ENCODE measurements at places on chromosomes 12 and 14.

DNA sequence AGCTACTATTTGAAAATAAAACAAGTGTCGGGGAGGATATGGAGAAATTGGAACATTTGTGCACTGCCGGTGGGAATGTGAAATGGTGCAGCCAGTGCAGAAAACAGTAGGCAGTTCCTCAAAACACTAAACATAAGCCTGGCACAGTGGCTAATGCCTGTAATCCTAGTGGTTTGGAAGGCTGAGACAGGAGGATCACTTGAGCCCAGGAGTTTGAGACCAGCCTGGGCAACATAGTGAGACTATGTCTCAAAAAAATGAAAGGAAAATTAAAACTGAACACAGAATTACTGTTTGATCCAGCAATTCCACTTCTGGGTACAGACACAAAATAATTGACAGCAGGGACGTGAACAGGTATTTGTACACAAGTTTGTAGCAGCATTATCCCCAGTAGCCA, 12.6 kb downstream of the SIVA1 start:
- DNase-seq, result no peak

DNA sequence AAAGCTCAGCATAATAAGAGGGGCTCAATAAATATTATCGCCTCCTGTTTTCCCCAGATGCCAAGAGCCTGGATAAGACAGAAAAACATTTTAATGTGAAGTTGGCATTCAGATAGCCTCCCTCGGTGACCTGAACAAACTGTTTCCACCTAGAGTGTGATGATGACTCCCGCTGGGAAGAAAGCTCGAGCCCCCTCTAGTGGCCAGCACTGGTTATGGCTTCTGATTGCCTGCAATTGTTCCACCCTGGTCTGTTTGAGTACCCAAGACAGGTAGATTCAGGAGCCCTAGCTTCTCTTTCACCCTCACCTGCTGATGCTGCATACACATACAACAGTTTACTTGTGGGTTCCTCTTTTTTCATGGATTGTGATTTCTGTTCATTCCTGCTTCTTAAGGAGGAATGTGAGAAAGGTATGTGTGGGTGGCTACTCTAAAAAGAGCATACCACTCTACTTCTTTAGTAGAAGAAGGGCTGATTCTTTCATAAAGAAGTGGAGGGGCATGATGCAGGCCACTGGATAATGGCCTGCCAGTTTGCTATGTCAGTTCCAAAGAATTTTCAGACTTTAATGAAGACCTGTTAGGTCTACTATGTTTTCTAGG, 6.4 kb downstream of the ERG28 start:
- DNase-seq, result peak; percentile 52

GRCh38 chr12:22624548-22624869, 462 bp upstream of the ETNK1 start:
- DNase-seq, result no peak

DNA sequence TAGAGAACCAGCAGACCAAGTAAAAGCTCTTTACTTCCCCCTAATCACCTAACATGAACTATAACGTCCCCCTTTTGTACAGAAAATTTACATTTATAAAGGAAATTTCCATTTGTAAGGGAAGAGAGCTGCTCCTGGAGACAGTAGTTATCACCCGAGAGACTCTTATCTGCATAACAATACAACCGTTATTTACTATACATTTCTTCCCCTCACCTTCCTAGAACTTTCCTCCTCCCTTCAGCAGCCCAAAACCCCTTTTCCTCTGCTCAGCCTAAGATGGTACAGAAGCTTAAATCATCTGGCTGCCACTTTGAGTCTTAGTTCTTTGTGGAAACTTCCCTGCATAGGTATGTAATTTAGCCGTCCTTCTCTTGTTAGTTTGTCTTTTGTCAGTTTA, 40.4 kb upstream of the ETV6 start:
- no peak for DNase-seq

DNA sequence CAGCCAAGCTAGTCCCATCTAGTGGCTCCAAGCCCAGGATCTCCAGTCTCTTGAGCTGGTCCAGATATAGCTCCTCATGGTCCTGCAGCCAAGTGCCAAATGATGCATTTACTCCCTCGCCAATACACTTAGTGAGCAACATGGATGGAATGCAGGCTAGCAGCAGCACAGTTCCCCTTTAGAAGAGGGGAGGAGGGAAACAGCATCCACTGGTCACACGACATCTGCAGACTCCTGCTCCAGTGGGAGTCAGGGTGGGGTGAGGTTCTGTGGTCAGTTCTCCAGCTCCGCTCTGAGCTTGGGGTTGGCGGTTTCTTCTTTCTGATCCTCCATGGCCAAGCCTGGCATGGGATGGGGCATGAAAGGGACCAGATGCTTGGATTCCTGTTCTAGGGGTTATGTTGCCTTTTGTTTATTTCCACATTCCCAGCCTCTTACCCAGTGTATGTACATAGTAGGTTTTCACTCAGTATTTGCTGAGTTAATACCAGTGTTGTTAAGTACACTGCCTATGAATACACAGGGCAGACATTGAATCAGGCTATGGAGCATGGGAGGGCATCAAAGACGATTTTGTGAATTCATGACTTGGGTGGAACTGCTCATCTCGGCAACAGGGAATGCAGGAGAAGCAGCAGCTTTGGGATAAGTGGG, 57.3 kb downstream of the GALNT16 start:
- DNase-seq, result peak; percentile 96

DNA sequence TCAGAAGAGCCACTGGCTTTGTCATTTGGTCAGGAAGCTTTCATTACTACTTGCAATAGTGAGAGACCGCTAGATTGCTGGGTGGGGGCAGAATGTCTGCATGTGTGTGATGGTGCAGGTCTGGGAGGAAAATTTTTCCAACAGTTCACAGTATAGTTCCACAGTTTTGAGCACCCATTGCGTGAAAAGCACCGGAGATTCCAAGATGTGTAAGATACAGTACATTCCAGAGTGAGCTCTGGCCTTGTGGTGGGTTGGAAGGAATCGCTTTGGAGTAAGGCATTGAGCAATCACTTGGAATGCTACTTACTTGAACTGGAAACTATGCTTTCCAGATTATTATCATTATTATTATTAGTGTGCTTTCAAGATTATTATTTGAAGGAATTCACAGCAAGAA, 47.6 kb upstream of the FRMD6 start:
- peak; percentile 91 for DNase-seq

- DNase-seq, result no peak
These were observed 19.3 kb downstream of the ZNF664 start for GRCh38 chr12:123992118-123992825.

DNA sequence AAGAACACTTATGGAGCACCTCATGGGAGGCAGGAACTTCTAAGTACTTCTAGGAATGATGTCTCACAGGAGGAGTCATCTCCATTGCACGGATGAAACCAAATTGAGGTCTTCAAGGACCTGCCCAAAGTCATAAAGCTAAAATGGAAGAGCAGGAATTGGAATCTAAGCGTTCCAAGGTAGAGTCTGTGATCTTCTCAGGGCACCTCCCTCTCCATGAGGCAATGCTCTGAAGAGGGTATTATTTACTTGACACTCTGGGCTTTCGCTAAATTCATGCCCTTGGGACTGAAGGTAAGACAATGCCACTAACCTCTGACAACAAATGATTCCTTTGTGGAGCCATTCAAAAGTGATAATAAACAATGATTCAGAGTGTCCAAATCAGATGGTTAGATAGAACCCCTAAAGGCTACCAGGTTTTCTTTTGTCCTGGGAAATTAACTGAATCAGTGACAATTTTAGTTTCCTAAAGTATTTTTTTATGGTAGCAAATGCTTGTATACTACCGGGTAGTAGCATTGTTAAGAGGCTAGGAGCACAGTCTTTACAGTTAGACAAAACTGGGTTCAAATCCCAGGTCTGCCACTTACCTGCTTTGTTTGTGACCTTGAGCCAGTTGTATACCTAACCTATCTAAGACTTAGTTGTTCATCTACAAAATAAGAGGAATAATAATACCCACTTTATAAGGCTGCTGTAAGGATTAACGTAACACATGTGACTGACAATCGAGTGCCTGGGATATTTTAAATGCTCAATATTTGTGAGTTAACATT, 12.3 kb downstream of the HMGA2 start:
- no peak for DNase-seq

GRCh38 chr12:92628476-92628875, 74.3 kb upstream of the PLEKHG7 start:
- DNase-seq, result peak; percentile 39

GRCh38 chr12:102016472-102016871, 45.3 kb downstream of the WASHC3 start:
- no peak for DNase-seq

DNA sequence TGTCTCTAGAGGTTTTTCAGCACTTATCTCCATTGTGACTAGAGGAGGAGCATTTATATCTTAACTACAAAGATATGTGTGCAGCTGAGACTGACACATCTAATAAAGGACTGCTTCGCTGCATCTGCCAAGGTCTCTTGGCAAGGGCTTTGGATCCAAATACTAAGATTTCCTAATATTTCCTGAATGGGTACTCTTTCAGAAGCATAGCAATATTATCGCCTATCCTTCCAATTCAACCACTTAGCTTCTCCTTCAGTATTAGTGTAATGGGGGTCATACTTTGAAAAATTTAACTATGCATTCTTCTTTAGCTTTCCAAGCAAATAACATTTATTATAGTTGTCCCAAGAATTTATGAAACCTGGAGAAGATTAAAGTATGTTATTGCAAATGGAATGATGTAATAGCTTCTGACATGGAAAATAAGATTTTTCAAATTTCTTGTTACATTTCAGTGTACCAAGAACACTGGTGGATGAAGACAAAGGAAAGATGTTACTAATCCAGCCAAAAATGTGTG, 243.0 kb upstream of the PDE3A start:
- peak; percentile 13 for DNase-seq

- no peak for DNase-seq
These were observed 2.7 kb downstream of the FAIM2 start for GRCh38 chr12:49901026-49901425.

DNA sequence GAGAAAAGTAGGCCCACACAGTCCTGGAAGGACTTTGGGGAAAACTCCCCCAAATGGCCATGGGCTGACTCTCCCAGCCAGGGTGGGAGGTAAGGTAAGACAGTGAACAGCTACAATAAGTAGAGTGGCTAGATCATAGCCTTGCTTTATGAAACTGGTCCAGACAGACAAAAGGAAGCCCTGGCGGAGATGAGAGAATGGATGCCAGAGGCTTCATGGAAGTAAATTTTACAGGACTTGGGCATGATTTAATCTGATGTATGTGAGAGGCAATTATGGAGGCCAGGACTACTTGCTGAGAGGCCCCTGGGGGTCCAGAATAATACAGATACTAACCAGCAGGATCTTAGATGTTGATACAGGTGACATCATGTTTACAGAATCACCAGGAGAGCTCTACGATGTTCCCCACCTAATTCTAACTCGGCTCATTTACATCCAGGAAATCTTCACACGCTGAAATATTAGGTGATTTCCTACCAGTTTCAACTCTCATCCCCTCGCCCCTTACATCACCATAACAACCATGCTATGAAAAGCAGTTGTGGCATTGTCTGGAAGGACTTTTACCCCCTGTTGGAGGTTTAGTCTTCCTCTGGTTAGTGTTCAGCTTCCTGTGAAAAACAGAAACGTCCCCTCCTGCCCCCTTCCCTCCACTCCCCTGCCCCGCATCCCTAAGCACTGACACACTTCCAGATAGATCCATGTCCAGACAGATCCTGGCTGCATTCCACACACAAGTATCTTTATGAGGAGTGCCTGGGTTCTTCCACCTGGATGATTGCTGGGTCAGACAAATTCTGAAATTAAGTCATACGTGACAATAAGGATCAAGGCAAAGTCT, 39.5 kb upstream of the NT5DC3 start:
- DNase-seq, result peak; percentile 17

Data from iris pigment epithelial cell (primary cell).